A549 (cell line): ENCODE measurements at places on chromosomes 6 and 20. TPM values are rescaled to one million over a fixed set of nuclear protein-coding genes. Genes with fewer than 3 reads are reported as not detected.

LY6G6D gene
- not detected in 3 replicates for polyA plus RNA-seq

GRCh38 chr20:889932-890463 is 26.1 kb downstream of the ANGPT4 start:
- DNase-seq, result no peak

GRCh38 chr6:42365021-42365420 is 86.7 kb downstream of the TRERF1 start:
- no peak for DNase-seq

- no peak for DNase-seq
Observed at GRCh38 chr20:47055699-47056369, 161.2 kb downstream of the EYA2 start.

DNA sequence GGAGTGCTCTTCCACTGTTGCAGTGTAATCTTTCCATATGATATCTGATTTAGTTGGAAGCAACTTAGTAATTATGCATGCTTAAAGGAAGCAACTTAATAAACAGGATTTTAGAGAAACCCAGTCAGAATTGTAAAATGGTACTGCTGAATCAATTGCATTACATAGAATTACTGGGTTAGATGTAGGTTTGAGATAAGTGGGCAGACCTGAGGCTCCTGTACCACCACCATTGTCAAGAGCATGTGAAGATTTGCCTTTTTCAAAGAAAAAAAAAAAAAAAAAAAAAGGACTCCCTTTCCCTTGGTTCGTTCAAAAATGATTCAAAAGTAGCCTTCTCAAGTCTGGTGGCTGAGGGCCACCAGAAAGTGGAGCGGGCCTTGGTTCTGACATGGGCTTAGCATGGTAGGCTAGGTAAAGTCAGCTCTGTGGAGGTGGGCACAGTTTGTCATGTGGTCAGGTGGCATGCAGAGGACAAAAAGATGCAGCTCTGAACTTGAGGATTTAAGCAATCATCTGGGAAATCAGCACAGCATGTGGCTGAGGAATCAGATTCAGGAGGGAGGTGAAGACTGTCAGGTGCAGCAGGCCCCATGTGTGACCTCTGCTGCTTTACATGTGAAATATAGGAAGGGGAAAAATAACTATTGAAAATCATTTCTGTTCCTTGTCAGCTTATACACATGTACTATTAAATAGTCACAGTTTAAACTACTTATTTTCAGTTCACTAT is 32.4 kb downstream of the ARID1B start:
- no peak for DNase-seq
